Esophagus muscularis mucosa (tissue), 4 donors: ENCODE measurements at places on chromosomes 7 and 10. TPM values are rescaled to one million over a fixed set of nuclear protein-coding genes. Genes with fewer than 3 reads are reported as not detected.
A peak's percentile ranks its signal among the peaks of the same experiment; 100 is the strongest.

- DNase-seq, result peak; percentile 62
- no peak overlapping the region for H3K4me3 ChIP-seq
- H3K27ac ChIP-seq, result no peak overlapping the region
- no peaks in the 10 kb centered on the region for H3K4me1 ChIP-seq
These were observed 61.5 kb upstream of the GHITM start for GRCh38 chr10:84077768-84078167.

DNA sequence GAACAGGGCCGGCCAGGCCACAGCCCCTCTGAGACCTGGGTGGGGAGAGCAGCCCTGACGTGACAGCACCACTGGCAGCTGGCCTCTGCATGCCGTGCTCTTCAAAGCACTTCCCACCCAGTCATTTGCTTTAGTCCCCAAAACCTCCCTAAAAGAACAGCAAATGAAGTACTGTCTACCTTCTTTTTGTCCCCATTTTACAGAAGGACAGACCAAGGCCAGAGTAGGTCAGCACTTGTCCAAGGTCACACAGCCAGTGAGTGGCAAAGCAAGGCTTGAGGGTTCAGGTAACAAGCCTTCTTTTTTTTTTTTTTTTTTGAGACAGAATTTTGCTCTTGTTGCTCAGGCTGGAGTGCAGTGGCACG, 15.1 kb downstream of the ATP6V1F start:
- no peak for DNase-seq
- no peak overlapping the region for H3K4me3 ChIP-seq
- no peaks in the 10 kb centered on the region for H3K27me3 ChIP-seq
- no peaks in the 10 kb centered on the region for H3K36me3 ChIP-seq
- no peaks in the 10 kb centered on the region for H3K4me1 ChIP-seq

PRSS58 gene
- not detected for total RNA-seq

KCNMA1 gene
- 300 TPM for total RNA-seq

DNA sequence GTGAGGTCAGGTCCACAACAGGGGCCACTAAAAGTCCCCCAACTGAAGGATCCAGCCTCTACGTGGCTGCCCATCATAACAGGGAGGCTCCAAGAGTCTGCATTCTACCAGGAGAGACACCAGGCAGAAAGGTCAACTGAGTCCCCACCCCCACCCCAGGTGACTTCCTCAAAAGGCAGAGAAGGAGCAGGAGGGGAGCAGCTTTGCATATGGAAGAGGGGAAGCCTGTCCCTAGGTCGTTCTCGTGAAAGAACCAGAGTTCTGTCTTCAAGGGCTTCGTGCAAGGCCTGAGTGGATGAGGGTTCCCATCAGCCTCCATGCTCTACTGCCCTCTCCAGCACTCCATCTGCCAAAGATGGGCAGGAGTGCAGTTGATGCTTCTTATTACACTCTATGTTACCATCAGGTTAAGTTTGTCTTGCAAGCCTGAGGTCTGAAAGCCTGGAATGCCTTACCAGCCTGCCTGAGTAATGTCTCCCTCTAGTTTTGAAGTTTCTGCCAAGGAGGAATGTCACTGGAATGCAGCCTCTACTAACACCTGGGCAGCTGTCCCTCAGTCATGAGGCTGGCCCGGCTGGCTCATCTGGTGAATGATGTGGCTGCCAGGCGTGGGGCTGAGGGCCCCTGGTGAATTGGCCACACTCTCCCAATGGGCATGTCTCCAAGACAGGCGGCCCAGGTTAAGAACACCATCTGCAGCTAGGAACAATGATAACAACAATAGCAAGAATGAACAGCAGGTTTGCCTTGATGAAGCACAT, 54.3 kb upstream of the SMNDC1 start:
- peaks cover 34% of the 10 kb centered on the region for H3K4me1 ChIP-seq
- DNase-seq, result no peak
- H3K27ac ChIP-seq, result no peak overlapping the region
- H3K27me3 ChIP-seq, result no peaks in the 10 kb centered on the region

DNA sequence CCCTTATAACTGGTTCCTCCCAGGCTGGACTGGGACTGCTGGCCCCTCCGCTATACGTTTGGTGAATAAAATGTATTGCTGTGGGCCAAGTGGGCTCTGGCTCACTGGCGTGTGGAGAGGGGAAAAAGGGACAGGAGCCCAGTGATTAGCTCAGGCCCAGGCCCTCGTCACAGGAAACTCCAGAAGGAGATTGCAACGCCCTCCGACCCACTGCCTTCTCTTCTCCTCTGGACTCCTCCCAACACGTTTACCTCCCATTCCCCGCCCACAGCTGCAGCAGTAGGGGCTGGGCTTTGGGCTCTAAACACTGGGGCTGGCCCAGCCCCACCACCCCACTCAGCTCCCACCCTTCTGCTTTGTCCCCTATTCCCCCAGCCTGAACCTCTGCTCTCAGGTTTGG, 173.9 kb downstream of the NEURL1 start:
- DNase-seq, result no peak
- H3K4me1 ChIP-seq, result peaks cover 73% of the 10 kb centered on the region
- no peak overlapping the region for H3K4me3 ChIP-seq
- H3K27ac ChIP-seq, result peak overlapping the region; percentile 64
- H3K36me3 ChIP-seq, result no peaks in the 10 kb centered on the region

DNA sequence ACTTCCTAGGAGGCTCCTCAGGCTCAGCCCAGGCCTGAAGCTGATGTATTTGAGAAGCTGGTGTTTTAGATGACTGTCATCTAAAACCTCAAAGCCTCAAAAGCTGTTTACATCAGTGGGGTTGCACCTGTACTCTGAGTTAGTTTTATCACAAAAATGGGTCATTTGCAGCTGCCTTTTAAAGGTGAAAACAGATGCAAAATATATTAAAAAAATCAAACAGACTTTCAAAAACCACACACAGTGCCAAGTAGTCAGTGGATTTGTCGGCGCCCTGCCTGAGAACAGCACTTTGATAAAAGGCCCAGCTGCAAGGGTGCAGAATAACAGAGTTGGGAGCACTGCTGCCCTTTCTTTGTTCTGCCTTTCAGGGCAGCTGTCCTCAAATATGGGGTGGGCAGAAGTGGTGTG, 103.0 kb downstream of the VOPP1 start:
- DNase-seq, result no peak
- H3K27me3 ChIP-seq, result no peaks in the 10 kb centered on the region
- no peak overlapping the region for H3K27ac ChIP-seq
- H3K36me3 ChIP-seq, result peaks cover 17% of the 10 kb centered on the region

DNA sequence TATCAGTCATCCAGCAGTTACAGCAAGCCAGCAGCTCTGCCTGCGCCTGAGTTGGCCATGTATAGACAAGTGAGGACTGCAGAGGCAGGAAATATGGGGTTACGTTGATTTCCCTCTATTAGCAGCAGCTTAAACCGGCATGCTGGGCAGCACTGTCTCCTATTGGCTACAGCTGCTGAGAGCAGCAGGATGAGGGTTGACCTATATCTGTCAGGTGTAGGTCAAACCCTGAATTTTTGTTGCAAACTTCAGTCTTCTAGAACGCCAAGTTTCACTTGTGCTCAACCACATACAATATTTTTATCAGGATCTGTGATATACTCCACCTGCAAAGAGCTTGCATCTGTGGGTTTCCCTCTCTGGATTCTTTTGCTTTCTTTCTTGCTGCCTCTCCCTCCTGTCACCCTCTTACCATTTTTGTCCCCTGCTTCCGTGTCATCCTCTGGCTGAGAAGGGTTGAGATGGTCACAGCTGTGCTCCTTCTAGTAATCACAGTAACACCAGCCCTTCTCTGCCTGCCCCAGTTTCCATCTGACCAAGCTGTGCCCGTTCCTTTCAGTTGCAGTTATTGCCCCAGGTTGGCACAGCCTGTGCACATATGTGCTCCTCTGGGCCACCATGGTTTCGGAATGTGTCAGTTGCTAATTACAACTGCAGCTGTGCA, 23.8 kb upstream of the GLCCI1 start:
- no peak for DNase-seq
- no peaks in the 10 kb centered on the region for H3K36me3 ChIP-seq
- no peak overlapping the region for H3K4me3 ChIP-seq
- no peak overlapping the region for H3K27ac ChIP-seq
- no peaks in the 10 kb centered on the region for H3K27me3 ChIP-seq

DNA sequence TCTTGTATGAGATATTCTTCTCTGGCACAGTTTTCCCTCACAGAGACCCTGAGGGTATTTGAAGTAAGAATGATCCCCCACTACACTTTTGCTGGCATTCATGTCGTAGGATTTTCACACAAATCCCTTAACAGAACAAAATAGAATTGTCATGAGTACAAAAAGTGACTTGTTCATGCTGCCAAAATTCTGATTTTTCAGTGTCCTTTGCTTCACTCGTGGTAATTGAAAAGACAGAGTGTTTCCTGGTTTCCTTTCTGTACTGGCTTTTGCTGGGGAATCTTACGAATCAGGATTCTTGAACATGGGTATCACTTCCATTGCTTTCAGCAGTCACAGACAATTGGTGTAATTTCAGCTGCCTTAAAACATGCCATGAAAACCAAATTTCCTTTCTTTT, 756.3 kb downstream of the REEP3 start:
- no peak overlapping the region for H3K4me3 ChIP-seq
- no peaks in the 10 kb centered on the region for H3K36me3 ChIP-seq
- no peak for DNase-seq

DNA sequence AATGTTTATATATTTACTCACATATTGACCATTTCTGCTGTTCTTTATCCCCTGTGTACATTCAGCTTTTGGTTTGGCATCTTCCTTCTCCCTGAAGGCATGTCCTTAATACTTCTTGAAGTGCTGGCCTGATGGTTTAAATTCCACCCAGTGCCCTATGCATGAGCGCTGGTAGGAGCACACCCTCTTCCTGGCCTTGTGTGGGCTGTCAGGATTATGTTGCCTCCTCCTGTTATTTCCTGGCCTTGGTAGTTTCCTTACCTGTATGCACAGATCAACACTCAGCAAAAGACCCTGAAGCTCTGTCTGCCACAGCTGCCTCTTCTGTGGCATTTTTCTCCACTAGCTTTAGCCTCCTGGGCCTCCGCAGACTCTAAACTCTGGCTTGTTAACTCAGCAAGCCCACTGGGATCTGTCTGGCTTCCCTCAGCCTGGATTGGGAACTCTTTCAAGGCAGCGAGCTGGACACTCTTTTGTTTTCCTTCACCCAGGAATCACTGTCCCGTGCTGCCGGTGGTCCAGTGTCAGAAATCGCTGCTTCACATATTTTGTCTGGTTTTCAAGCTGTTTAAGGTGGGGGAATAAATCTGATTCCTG, 595.2 kb downstream of the SDK1 start:
- peak; percentile 90 for DNase-seq
- no peaks in the 10 kb centered on the region for H3K27me3 ChIP-seq
- H3K4me3 ChIP-seq, result no peak overlapping the region
- H3K4me1 ChIP-seq, result no peaks in the 10 kb centered on the region
- H3K36me3 ChIP-seq, result no peaks in the 10 kb centered on the region

INHBA gene
- total RNA-seq, result 30.4 TPM
